Stimulated activated CD4-positive, alpha-beta T cell treated with anti-CD3 and anti-CD28 coated beads, Interleukin-4, amount 100 ng/mL, for 24 hours (primary cell): ENCODE measurements at places on chromosomes 5 and 9.

- no peak for DNase-seq
Measured at GRCh38 chr9:109908459-109909390, 128.7 kb downstream of the PALM2AKAP2 start.

DNA sequence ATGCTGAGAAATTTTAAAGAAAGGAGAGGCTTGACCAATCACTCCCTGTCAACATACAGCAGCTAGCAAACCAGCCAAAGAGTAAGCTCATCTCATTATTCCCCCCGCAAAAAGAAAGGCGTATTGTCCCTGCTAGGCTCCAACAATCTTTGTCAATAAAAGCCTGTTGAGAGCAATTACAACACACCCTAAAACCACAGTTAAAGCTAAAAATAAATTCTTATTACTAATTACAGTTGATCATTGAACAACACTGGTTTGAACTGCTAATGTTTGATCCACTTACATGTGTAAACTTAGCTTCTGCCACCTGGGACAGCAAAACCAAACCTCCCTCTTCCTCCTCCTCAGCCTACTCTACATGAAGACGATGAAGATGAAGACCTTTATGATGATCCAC, 151.2 kb downstream of the TSSK1B start:
- DNase-seq: no peak

GRCh38 chr5:143196601-143197259, 206.8 kb downstream of the NR3C1 start:
- DNase-seq: no peak

- DNase-seq: no peak
Measured at GRCh38 chr5:170540271-170540670, 36.5 kb downstream of the KCNIP1 start.

DNA sequence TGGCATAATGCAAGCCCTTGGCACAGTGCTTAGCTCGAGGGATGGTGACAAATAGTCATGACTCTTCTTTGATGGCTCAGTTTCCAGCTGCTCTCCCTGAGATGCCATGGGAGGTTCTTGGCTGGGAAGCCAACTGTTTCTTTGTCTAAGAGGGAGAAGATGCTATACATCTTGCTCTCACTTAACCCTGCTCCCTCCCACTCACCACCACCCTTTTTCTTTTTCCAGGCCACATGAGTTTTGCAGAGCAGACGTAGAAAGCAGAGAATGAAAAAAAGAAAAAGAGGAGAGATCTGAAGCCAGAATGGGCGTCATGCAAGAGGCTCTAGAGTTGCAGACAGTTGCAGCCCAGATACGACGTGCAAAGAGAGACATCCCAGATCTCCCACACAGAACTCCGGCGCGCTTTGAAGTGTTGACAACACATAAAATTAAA, 160.5 kb downstream of the FGF18 start:
- no peak for DNase-seq

- no peak for DNase-seq
Measured at GRCh38 chr5:65061974-65062353, 293.2 kb downstream of the CWC27 start.

DNA sequence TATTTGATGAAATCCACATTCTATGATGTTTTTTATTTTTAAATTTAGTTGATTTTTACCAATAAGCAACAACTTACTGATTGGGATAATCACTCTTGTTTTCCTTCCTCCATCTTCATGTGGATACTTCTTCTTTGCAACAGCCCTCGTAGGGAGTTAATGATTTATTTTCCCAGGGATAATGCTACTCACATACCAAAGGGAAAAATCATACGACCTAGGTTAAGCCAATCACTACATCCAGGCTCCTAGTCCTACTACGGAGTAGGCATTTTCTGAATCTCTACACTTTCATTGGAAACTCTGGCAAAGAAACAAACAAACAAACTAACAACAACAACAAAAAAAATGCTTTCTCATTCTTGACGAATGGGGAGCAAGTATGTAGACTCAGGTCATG, 663.4 kb downstream of the PTPRD start:
- no peak for DNase-seq

GRCh38 chr5:135881819-135882218, 13.8 kb downstream of the IL9 start:
- DNase-seq: no peak

DNA sequence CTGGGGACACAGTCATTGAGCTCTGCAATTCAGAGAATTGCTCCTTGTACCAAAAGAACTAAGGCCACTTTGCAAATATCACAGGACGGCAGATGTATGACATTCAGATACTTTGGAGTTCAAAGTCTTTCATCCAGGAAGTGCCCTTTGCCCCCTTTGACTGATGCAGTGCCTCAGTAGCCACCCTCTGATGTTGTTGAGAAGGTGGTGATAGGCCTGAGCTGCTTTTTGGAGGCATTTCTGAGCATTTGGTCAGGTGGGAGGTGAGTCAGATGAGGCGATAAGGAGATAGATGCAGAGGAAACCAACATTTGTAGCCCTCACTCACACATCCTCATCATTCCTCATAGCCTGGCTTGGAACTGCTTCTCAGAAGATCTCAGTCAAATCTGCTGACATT, 63.4 kb downstream of the ANGPTL2 start:
- DNase-seq: no peak

DNA sequence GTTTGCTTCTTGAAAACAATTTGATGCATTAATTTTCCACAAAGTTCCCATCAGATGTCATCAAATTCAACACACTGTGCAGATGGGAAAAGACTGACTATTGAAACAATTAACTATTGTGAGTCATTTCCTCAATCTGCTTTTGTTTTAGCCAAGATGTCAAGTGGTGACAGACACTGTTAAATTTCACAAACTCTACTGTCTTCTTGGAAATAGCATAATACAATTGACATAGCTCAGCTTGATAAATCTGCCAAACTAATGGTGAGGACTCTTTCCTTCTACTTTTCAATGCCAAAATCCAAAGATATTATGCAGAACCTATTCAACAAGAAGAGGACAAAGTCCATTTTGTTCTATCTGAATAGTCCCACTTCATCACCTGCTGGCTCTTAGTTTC, 242.3 kb downstream of the CAAP1 start:
- no peak for DNase-seq

- DNase-seq: no peak
Measured at GRCh38 chr9:87749335-87750035, 23.6 kb downstream of the CTSL start.

DNA sequence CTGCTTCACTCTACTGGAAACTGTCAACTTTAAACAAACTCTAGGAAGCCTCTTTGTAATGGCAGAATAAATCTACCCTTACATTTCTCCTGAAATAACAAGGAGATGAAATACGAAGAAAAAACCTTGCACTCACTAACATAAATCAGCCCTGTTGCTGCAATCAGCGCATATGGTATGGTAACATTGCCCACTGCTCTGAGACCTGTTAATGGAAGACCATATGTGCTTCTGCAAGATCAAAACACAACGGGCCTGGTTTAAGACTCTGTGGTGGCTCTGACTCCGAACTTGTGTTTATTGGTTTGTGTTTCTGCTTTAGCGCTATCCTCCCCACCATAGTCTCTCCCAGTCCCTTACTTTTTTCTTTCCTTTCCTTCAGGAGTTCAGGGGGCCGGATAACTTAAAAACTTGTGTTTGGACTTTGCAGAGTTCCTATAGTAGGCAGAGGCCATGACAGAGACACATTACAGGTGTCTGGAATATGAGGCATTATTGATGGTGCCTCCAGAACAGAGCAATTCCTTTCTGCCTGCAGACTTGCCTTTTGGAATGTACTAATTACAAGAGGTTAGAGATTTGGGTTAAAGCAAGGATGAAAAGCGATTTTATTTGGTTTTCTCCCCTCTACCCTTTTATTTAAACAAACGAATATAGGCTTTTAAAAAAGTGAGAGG, 110.8 kb downstream of the PSAT1 start:
- no peak for DNase-seq

- DNase-seq: no peak
Measured at GRCh38 chr9:130292106-130292505, 26.5 kb downstream of the HMCN2 start.

DNA sequence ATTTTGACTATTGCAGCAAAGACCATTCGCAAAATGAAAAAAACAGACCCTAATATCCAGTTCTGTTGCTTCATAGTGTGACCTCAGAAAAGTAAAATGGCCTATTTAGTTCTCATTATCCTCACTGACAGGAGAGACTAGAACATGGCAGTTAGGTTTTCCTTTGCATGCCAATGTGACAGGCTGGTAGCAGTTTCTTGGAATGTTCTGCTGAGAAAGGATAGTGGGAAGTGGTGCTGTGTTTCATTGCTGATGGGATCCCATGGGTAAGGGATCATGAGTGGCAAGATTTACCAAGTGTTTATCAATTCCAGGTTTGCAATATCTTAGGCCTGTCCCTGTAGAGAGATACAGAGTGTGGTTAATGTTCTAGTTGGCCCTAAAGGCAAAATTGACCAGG, 88.5 kb downstream of the ACER2 start:
- DNase-seq: no peak

DNA sequence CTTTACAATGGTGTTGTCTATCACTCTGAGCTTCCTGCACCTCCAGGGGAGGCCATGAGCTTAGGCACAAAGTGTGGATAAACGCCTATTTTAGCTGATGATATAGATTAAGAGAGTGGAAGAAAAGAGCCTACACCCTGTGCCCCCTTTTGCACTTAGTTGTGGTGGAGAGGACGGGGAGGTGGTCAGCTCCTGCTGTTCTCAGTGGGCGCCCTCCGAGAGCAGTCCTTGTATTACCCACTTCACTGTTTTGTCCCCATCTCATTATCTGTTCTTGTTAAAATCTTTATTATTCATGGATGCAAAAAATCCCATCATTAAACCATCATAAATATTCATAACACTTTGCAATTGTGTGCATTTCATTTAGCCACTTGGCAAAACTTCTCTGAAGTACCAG, 303.3 kb downstream of the EFNA5 start:
- DNase-seq: no peak

DNA sequence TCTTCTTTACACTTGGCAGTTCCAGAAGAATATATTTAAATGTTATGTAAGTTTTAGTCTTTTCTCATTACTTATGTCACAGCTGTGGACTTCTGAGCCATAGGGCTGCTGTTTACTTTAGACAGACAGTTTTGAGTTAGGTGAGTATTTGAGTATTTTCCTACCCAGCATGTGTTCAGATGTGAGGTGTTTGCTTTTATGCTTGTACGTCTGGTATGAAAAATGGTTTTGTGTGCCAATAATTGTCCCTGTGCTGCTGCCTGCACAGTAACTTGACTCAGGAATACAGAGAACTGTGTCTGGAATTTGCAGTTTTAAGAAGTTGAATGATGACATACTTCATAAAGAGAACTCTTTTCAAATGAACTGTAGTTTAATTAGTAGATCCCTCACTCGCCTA, 20.8 kb downstream of the MEGF10 start:
- no peak for DNase-seq

DNA sequence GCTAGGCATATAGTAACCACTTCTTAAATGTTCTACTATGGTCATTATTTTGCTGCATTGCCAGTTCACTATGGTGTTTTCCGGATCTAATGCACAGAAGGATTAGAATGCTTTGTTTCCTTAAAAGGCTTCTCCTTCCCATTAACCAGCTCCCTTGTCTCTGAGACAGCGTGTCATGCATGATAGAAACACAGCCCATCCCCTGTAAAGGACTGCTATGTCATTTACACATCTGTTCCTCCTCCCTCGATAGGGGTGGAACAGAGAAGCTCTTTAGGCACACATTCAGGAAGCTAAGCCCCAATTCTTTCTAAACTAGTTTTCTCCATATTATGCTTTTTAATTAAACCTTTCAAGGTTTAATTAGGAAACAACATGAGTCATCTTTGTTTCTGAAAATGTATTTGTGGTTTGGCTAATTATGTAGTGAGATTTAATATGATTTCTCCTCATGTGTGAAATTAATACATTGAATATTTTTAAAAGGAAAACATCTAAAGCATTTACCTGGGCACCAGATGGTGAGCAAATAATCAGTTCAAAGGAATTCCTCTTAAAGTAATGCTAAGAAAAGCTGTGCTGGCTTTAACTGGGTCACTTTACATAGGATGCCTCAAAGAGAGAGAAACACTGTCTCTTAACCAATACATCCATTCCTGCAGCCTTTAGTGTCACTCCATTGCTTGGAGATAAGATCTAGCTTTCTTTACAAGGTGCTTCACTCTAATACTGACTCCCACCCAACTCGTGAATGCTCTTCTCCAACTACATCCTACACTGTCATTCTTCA, 133.3 kb upstream of the PPP1R2B start:
- no peak for DNase-seq

GRCh38 chr5:122401976-122402725, 90.1 kb downstream of the SNCAIP start:
- no peak for DNase-seq

DNA sequence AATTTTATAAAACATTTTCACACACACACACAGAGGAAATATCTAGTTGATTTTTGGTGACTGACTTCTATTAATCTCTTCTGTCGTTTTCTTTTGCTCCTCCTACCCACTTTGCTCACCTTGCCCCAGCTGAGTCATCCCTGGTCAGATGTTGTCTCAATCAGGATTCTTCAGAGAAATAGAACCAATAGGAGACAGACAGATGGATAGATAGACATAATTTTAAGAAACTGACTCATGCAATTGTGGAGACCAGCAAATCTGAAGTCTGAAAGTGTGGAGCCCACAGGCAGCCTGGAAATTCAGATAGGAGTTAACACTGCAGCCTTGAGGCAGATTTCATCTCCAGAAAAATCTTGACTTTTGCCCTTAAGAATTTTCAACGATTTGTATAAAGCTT, 37.0 kb upstream of the PIK3R1 start:
- no peak for DNase-seq

DNA sequence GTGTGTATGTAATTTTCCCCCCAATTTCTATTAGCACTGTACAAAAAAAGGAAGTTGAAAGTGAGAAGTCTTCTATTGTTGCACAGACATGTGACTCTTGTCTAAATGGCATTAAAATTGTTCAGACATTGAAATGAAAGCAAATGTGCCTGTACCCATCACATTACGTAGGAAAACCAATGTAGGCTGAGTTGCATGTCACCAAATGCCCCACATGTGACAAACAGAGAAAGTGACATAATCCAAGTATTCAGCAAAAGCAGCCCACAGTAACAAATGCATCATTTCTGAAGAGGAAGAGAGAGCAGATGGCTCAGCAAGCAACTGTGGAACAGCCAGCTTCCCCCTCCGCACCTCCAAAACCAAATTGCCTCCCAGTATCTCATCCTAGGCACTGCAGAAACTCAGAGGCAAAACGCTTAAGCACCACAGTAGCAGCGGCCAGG, 161.5 kb upstream of the NR4A3 start:
- no peak for DNase-seq
